ENCODE measurements at places on chromosomes 5 and 9.

DNA sequence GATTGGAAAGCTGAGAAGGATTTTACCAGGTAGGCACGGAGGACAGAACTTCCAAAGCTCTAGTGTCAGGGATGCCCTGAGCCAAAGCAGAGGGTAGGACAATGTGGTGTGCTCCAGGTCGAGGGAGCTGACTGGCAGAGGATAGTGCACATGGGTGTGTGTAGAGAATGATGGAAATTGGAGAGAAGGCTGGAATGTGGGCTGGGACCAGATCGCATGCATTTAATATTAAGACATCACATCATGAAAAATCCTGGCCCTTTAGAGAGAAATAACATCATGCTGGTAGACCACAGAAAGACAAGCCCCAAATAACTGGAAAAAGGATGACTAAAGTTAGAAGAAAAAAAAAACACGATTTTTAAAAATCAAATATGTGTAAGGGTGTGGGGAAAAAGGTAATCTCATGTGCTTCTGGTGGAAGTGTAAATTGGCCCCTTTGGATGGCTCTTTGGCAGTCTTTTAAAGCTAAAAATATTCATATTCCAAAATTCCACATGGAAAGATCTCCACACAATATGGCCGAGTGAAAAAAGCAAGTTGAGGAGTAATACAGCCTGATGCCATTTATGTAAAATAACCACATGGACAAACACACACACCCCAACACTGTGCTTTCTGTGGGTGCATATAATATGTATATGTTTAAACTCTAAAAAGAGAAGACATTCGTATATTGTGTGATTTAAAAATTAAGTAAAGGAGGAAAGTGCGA lies 67.0 kb upstream of the TGFBR1 start:
- no peak for DNase-seq

- no peak for DNase-seq
Measured at GRCh38 chr9:126965541-126966428, 51.2 kb downstream of the RALGPS1 start.

DNA sequence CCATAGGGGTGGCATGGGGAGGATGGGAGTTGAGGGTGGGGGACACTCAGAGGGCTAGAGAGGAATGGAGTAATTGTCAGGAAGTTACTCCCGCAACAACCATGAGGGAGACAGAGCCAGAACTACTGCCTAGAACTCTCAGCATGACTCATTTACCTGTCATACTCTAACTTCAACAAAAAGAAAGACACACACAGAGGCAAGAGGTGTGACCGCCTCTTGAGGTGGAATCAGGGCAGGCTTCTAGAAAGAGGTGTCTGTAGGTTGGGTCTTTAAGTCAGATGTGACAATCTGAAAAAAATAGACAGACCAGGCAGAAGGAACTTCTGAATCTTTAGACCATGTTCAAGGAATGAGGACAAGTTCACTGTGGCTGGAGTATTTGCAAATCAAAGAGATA lies 73.4 kb downstream of the GABBR2 start:
- DNase-seq, result no peak

DNA sequence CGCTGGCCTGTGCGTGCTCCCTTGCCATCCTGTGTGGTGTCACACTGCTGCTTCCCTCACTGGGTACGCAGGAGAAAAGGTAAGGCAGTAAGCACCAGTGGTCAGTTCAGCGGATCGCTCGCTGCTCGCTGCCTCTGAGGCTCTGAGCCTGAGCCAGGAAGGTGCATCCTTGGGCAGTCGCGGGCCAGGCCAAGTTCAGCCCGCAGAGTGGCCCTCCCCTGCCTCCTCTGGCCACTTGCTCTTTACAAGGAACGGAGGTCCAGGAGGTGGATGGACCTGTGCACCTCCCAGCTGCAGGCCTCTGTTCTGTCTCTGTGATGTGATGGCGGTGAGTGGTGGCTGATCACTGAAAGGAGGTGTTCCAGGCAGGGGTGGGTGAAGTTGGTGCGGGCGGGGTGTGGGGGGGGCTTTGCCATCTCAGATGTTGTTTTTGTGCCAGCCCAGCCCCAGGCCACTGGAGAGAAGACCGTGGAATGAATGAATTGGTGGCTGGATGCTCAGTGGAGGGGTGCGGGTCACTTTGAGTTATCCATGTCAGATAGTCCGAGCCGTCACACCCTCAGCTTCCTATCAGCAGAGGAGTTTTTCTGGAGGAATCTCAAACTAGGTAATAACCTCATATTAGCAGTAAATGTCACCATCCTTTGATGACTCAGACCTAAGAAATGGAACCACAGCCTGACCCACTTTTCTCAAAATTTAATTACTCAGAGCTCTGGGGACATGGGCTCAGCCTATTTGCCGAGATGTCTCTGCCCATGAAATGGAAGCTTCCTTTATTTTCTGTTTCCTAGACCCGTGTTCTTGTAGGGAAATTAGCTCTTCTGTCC lies 7.3 kb downstream of the COL5A1 start:
- no peak for DNase-seq

- DNase-seq, result no peak
Measured at GRCh38 chr9:86546712-86547111, 192.5 kb upstream of the TUT7 start.

DNA sequence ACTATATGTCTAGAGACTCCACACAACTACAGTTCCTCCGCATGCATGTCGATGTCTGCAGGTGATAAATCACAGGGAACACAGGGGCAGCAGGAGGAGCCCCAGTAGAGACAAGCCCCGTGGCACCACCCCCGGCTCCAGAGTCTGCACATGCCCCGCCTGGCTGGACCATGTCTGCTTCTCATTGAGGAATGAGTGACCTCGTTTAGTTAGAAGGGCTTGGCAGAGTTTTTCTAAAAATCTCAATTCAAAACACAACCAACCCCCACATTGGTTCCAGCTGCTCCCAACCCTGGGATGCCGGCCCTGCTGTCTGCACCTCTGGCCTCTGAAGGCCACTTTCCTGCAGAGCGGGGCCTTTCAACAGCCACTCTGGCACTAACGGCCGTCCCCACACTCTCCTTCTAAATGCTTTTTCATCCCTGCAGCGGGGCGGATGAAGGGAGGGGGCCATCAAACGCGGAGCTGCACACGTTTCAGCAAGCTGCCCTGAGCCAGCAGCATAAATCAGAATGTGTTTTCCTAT lies 106.3 kb downstream of the ROR2 start:
- no peak for DNase-seq
